ENCODE measurements at places on chromosomes 16 and 17.

DNA sequence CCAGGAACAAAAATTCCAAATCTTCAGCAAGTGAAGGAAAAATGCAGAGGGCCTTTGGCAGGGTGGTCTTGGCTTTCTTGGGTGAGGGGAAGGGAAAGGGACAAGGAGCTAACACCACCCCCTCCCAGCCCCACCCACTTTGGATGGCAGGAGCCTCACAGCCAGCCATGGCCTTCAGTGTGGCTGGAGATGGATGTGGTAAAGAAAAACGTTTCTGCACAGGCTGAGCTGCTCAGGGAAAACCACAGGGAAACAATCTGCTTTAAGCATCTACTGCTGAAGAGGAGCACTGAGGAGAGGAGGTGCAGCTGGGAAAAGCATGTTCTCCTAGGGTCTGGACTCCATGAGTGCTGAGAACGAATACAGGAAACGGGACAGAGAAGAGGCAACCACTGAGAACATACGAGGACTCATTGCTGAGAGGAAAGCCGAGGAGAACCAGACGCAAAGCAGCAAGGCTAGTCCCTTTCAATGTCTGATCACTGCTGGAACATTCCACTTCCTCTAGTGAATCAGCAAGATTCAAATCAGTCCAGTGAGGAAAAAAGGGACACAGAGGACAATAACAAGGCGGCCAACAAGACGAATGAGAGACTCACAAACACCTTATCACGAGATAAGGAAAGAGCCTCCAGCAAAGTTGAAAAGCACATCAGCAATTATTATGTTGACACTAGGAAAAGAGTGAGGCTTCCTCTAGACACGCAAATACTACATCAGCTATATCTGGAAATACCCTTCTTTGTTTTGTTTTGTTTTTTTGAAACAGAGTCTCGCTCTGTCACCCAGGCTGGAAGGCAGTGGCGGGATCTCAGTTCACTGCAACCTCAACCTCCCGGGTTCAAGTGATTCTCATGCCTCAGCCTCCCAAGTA lies 41.7 kb downstream of the ZZEF1 start:
- no peak for DNase-seq

DNA sequence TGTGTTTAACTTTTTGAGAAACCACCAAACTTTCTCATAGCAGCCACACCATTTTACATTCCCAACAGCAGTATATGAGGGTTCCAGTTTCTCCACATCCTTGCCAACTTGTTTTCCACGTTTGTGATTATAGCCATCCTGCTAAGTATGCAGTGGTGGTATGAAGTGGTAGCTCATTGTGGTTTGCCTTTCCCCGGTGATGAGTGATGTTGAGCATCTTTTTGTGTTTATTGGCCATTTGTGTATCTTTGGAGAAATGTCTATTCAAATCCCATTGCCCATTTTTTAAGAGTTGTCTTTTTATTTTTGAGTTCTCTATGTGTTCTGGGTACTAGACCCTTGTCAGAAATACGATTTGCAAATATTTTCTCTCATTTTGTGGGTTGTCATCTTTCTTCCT lies 17.4 kb downstream of the SF3B3 start:
- no peak for DNase-seq

DNA sequence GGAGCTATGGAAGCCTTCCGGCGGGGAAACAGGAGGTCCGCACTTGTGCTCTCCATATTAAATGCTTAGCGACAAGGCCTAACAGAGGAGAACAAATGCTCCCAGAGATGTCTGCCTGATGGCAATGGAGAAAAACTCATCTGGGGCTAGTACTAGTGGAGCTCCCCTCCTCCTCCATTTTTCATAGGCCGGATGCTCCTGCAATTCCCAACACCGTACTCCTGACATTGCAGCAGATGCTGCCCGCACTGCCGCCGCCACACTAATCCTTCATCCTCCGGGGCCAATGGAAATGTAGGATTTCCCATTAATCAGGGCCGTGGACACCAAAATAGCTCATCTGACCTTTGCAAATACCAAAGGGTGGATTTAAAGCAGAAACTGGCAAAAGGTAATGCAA lies 27.5 kb downstream of the TOM1L2 start:
- no peak for DNase-seq

DNA sequence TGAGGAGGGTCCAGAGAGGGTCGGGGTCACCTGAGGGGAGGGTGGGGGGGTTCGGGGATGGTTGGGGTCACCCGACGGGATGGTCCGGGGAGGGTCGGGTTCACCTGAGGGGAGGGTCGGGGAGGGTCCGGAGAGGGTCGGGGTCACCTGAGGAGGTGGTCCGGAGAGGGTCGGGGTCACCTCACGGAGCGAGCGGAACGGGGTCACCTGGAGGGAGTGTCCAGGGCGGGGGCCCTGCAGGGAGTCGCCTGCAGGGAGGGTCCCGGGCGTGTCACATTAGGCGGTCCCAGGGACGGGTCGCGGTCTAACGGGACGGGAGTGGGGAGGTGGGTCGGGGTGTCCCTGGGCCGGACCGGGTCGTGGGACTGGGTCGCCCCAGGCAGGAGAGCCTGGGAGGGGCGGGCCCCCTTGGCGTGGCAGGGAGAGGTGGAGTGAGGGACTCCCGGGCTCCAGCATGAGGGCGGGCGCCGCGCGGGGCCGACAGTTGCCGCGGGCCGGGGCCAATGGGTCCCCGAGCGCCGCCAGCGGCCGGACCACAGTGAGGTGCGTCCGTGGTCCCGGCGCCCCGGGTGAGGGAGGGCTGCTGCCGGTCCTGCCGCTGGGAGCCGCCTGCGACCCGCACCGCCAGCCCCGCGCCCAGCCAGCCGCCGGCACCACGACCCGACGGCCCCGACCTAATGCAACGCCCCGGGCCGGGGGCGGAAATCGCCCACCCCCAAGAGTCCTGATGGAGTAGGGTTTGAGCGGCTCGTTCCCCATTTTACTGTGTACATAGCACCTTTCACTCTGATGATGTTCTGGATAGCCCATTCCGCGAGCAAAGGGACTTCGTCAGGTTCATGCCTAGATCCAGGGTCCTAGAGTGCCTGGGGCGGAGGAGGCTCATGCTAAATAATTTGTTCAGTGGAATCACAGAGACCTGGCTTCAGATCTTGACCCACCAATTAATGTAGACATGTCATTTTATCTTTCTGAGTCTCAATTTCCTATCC lies 1.2 kb upstream of the ABCA3 start:
- no peak for DNase-seq

DNA sequence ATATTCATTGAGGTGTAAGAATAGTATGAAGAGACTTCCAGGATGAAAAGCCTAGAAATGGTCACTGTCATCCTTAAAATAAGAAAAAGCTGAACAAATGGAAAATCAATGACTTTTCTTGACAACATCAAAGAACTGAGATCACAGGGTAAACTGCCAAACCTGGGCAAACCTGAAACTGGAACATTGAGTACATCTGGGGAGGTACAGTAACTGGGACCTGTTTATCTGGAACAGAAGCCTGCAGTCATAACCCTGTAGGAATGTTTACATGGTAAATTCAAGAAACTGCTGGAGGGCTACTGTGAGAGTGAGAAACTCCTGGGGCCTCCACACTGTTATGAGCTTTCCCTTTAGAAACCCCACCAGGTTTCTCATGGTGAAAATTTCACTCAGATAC lies 130.1 kb upstream of the PIRT start:
- DNase-seq, result no peak

DNA sequence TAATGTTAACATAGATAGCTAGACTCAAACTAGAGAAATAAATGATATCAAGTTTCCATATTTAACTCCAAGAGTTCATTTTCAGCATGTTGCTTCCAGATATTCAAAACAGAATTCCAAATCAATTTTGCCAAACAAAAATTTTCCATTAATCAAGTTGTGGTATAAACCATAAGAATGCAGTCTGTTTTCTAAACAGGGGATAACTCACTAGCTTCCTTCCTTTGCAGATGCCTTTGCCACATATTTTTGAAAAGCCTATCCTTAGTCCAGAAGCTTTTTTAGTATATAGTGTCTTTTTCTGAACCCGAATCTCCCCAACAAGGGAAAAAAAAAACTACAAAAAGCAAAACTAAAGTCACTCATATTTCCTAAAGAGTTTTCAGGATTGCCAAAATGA lies 61.5 kb downstream of the HELZ start:
- no peak for DNase-seq

GRCh38 chr16:64440421-64440831 lies 681.4 kb downstream of the CDH11 start:
- peak; percentile 92 for DNase-seq

GRCh38 chr17:67133161-67133560 lies 88.8 kb downstream of the CACNG1 start:
- DNase-seq, result no peak

DNA sequence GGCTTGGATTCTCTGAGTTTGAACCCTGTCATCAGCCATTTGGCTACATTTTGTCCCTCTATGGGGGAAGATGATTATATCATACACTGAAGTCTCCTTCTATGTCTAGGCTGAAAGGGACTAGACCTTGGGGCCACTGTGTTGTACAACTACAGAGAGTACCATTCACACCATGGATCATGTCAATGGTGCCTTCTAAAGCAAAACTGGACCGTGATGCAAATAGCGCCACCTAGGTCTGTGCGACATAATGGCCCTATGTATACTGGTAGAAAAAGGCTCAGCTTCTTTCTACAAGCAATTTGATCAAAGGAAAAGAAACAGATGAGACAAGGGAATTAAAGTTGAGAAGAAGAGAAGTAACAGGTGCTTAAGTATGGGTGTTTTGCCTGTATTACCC lies 100.7 kb downstream of the LYRM1 start:
- no peak for DNase-seq

DNA sequence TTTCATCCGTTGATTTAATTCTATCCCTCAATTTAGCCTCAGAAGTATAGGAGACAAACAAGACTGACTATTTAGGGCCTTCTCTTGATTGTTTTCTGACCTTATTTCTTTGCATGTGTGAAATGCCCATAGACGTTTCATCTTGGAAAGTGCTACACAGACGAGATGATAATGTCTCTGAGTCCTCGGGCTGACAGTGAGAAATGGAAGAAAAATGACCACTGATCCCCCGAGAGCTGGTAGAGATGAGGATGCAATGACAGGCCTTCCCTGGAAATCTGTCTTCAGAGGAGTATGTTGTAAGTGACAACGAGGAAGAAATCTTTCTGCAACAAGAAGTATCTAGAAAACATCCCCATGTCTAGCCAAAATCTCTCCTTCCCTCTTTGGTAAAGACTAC lies 522.9 kb downstream of the HAPSTR1 start:
- no peak for DNase-seq

Measured in fibroblast of skin of left biceps (primary cell).